Fibroblast of mammary gland (primary cell): ENCODE measurements at places on chromosomes 13 and 19.

DNA sequence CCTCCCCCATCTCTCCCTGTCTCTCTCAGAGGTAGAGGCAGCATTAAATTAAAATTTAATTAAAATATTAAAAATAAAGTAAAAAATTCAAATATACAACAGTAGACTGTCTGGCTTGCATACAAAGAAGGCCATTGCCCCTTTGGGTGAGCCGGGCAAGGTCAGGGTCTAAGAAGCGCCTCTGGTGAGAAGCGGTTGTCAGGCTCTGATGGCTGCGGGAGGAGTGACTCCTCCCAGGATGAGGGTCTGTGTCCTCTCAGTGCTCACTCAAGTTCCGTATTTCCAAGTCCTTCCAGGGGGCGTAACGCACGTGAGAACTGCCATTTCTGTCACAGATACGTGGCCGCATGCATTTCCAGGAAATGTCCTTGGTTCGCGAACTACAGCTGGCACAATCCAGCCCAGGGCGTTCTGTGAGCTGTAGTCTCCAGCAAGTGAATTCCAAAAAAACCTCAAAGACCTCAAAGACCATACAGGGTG, 737 bp upstream of the ZNF181 start:
- DNase-seq, result no peak

DNA sequence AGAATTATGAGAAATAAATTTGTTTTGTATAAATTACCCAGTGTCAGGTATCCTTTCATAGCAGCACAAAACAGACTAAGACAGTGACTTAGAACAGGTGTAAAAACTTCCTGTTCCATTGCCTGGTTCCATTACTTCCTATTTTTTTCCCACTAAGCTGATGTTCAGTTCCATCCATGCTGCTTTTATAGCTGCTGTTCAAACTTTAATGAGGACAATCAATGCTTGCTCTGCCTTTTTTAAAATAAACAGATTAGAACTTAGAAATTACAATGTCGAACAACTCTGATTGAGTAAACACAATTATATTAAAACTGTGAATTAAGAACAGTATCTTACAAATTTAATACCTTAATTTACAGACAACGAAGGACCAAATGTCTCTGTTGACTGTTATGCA, 818.9 kb downstream of the OLFM4 start:
- no peak for DNase-seq

DNA sequence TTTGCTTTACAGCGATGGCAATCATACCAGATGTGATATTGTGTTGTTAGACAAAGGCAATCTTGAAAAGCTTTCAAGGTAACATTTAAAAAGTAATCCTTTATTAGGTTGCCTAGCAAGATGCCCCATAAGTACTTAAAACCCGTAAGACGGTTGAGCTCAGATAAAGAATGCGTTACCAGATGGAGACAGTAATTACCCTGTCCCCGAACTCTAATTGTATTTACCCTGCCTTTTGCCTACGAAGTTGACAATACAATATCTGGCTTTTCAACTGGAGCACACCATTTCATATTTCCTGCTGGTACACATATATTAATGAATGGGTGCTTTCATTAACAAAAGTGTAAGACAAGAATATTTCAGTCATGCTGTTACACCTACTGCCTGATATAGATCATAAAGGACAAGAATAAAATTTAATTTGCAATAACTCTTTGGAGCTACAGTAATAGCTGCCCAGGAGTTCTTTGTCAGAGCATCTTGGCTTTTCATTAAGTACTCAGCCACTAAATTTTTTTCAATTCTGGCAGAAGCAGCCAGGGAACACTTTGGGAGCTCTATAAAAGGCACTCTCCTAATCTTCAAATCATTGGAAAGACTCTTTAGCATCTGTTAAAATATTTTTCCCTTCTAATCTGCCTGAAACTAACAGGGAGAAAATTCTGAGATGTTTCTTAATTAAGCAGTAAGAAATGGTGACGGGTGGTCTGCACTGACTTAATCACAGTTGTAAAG, 63.8 kb downstream of the DCT start:
- no peak for DNase-seq

GRCh38 chr13:44221657-44222056, 152.0 kb upstream of the SERP2 start:
- no peak for DNase-seq

- no peak for DNase-seq
Measured at GRCh38 chr19:612941-613340, 20.4 kb downstream of the POLRMT start.

DNA sequence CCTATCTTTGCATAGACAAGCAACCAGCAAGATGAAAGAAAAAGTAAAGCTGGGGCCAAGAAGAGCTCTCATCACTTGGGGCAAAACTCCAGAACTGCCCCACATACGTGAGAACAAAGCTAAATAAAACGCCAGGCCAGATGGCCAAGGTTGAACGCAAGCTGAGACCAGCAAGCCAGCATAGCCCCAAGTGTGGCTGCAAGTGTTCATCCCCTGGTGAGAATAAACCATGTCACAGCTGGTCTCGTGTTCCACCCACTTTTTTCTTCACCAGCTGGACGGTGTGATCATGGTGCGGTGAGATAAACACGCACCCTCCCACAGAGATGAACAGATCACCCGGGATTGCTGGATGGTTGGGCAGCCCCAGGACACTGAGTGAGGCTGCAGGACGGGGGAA, 109.6 kb upstream of the CACNA1A start:
- no peak for DNase-seq
